Activated CD8-positive, alpha-beta T cell treated with anti-CD3 and anti-CD28 coated beads for 36 hours (primary cell): ENCODE measurements at places on chromosomes 2 and 18. TPM values are rescaled to one million over a fixed set of nuclear protein-coding genes. Genes with fewer than 3 reads are reported as not detected.

GRCh38 chr18:22734791-22735627 is 198.1 kb upstream of the RBBP8 start:
- no peak for DNase-seq
- H3K27me3 ChIP-seq = peaks cover 5% of the 10 kb centered on the region
- H3K4me1 ChIP-seq = peaks cover 3% of the 10 kb centered on the region
- no peak overlapping the region for H3K27ac ChIP-seq

DNA sequence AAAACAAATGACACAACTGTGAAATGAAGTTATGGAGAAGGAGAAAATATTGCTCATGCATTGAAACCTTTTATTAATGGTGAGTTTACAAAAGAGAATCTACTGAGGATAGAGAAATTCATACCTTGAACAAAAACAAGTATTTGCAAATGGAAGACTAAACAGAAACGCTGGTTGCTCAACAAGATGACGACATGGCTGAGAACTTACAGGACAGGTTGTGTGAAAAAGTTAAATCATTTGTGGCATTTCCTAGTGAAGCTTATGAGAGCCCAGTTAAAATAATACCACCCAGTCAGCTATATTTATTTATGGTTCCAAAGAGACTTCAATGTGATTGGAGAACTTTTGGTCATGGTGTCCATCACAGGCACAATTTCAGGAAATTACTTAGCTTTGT is 148.6 kb upstream of the PKDCC start:
- peaks cover 16% of the 10 kb centered on the region for H3K4me1 ChIP-seq
- H3K4me3 ChIP-seq = no peak overlapping the region
- H3K27me3 ChIP-seq = peaks cover 2% of the 10 kb centered on the region
- no peak overlapping the region for H3K27ac ChIP-seq
- H3K36me3 ChIP-seq = no peaks in the 10 kb centered on the region

Gene ABCG8
- total RNA-seq = not detected

DNA sequence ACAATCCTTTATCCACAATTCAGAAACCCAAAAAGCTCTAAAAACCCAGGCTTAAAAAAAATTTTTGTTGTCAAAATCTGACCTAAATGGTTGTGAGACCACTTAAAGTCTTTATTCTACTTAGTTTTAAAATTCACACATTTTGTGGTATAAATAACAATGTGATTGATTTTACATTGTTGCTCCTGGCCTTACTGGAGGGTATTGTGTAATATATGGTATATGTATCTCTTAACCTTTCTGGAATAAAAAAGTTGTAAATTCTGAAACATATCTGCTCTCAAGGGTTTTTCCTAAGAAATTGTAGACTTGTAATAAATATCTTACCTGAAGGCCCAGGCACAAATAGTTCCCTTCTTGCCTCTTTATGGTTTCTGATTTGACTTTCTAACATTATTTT is 73.3 kb upstream of the PNPT1 start:
- H3K4me1 ChIP-seq = no peaks in the 10 kb centered on the region
- H3K36me3 ChIP-seq = no peaks in the 10 kb centered on the region
- peaks cover 3% of the 10 kb centered on the region for H3K27me3 ChIP-seq

Gene CYP27C1
- not detected for total RNA-seq

DNA sequence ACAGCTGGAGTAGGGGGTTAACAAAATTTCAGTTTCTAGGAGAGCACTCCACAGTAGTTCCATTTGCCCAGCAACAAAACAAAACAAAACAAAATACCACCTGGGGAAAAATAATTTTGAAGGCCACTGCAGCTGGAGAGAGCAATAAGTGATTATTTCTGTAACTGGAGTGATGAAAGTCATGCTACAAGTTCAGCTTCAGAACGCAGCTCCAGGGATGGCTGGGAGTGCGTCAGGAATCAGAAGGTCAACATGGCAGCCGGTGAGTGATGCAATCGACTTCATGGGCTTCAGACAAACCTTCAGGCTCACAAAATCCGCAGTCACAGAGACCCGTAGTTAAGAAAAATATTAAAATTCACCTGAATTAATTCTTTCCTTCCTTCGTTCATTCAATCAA is 41.0 kb downstream of the ABHD3 start:
- H3K4me3 ChIP-seq = no peak overlapping the region
- peaks cover 6% of the 10 kb centered on the region for H3K36me3 ChIP-seq
- DNase-seq = no peak
- peaks cover 4% of the 10 kb centered on the region for H3K4me1 ChIP-seq

Gene THSD7B
- total RNA-seq = not detected

GRCh38 chr2:10087360-10087759 is 7.1 kb upstream of the CYS1 start:
- no peak overlapping the region for H3K27ac ChIP-seq
- peaks cover 69% of the 10 kb centered on the region for H3K27me3 ChIP-seq
- peaks cover 17% of the 10 kb centered on the region for H3K4me1 ChIP-seq
- H3K36me3 ChIP-seq = peaks cover 4% of the 10 kb centered on the region

DNA sequence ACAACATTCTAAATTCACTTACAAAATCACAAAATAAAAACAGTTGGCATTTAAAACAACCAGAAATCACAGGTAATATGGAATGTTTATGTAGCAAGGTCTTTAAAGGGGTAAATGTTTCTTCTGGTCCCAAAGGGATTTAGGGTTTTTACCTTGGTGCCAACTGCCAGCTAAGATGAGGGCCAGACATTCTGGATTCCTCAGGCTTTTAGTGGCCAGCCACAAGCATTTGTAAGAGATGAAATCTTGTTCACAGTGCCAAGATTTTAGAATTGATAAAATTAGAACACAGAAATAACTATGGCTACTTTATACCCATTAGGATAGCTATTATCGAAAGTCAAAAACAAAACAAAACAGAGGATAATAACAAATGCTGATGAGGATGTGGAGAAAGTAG is 60.4 kb upstream of the CDKL4 start:
- H3K27me3 ChIP-seq = no peaks in the 10 kb centered on the region
- no peak overlapping the region for H3K4me3 ChIP-seq
- no peak overlapping the region for H3K27ac ChIP-seq
- no peak for DNase-seq

DNA sequence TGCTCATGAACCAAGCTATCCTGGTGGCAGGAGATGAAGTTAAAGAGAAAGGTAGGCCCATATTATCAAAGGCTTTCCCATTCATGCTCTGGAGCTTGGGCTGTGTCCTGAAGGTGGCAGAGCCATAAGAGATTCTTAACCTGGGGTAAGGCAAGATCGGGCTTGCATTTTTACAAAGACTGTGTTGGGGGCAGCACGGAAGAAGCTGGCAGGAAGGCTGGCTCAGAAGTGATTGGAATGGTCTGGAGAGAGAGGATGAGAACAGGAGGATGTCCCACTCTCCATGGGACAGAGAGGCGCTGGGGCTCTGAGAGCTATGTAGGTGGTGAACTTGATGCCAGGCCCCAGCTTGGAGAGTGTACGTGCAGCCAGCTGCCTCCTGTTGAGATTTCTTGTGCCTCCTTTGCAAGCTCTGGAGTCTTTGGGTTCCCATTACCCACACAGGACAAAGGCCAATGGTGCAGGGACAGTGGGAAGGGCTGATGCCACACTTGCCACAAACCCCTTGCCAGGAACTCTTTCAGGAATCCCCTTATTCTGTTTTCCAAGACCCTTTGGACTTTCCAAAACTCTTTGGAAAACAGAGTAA is 40.6 kb upstream of the FZD5 start:
- peaks cover 5% of the 10 kb centered on the region for H3K27me3 ChIP-seq
- no peak overlapping the region for H3K27ac ChIP-seq
- DNase-seq = no peak
- H3K4me1 ChIP-seq = peaks cover 7% of the 10 kb centered on the region
- H3K4me3 ChIP-seq = no peak overlapping the region

DNA sequence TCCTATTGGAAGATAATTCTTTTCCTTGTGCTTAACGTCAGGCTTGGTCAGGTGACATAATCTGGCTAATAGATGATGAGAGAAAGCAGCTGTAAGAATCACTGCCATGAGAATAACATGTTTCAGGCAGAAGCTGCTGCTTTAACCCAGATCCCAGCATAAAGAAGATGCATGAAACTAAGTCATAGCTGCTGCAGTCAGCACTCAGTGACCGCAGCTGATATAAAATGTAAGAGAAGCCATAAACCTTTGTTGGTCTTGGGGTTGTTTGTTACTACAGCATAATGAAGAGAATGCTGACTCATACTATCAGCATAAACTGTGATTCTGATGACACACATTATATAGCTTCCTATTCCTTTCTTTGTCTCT is 274.3 kb upstream of the TRIB2 start:
- peaks cover 10% of the 10 kb centered on the region for H3K4me1 ChIP-seq
- no peak overlapping the region for H3K27ac ChIP-seq
- H3K4me3 ChIP-seq = no peak overlapping the region
- no peaks in the 10 kb centered on the region for H3K36me3 ChIP-seq
- no peak for DNase-seq
